ENCODE measurements at places on chromosomes 2 and 18.

- no peak for DNase-seq
These were observed 174.5 kb upstream of the MGAT5 start for GRCh38 chr2:134079373-134079772.

- peak; percentile 6 for DNase-seq
These were observed 34.1 kb upstream of the GNAL start for GRCh38 chr18:11654736-11655605.

DNA sequence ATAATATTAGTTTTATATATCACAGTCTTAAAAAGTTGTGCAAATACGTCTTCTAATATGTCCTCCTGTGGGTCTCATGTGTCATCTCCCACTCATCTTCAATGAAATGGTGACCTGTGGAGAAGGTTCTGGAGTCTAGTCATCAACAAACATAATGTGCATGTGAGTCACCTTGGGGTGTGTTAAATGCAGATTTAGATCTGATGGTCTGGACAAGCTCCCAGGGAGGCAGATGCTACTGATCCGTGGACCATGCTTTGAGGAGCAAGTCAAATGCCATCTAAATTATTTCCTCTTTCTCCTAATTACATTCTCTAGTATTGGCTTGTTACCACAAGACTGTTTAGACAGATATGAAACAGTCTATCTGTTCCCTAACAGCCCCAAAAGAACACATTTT, 210.9 kb downstream of the CD226 start:
- no peak for DNase-seq

- no peak for DNase-seq
These were observed 95.6 kb upstream of the LHCGR start for GRCh38 chr2:48851161-48851560.

- no peak for DNase-seq
These were observed 497.7 kb upstream of the LRATD1 start for GRCh38 chr2:14134771-14135170.

DNA sequence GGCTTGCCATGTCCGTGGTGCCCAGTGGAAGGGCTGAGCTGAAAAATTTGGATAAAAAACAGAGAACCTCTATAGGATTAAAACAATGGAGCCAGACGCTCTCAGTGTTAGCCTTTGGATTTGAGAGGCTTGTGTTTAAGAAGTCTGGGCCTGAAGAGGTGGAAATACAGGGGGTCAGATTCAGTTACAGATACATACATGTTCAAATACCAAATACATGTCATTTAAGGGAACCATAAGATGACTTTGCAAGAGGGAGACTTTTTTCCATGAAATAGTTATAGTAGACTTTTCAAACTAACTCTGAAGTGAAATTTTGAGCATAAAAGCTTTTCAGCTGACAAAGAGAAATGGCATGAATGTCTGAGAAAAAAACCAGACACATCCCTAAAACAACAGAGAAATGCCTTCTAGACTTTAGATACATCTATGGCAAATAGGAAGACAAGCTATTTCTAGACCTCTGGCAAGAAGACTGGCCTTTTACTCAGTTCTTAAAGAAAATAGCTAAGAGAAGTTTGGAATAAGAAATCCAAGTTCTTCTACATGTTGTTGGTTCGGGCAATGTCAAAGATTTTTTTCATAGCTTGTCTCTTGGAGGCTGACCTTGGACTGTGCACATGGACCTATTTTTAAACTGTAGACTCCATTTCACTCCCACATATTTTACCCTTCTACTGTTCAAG, 112.9 kb downstream of the LTBP1 start:
- DNase-seq, result no peak

DNA sequence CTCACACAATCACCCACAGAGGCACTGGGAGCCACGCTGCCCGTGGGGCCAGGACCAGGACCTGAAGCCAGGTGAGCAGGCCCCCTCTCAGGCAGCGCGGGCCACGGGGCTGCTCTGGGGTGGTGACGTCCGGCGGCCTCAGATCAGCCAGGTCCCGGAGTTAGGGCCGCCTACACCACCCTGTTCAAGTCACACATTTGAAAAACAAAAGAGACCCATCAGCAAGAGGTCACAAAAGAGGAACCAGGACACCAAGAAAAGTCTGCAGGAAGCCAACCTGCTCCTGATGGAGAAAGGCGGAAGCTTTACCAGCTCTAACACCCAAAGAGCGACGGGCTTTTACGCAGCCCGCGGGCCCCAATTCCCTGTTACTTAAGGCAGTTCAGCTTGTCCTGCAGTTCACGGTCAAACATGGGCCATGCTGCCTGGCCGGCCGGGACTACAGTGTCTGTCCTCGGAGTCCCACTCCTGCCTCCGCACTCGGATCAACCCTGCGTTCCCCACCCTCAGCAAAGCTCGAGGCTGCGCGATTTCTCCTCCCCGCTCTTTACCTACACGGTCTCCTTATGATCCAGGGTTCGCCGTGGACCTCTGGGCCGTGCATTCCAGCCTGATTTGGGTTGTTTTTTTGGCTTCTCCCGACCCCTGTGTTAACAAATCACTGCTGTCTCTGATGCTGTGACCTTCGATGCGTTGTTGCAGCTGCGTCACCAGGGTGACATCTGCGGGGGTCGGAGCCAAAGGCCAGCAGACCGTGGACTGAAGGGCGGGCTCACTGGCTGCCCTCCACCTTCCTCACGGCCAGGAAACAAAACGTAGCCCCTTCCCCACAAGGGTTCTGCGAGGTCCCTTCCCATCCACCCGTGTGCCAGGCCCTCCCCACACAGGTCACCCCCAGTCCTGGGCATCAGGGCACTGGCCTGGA, 31.0 kb downstream of the SNORC start:
- no peak for DNase-seq

DNA sequence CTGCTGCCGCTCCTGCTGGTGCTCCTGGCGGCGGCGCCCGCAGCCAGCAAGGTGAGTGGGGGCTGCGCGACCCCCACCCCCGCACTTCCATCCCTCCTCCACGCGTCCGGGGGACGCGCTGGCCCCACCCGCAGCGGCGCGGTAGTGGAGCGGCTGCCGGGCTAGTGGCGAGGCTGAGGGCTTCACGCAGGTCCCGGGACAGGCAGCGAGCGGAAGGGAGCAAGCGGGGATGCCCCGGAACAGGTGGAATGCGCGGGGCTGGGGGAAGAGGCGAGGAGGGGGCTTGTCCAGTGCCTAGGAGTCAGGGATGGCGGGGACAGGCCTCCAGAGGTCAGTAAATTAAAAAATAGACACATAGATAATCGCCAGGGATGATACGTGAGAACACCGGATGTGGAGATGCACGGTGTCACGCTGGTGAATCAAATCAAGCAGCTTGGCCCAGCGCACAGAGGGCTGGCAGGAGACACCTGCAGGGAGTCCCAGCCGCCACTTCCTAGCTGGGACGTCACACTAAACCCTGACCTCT, 403 bp downstream of the COL4A3 start:
- peak; percentile 8 for DNase-seq

DNA sequence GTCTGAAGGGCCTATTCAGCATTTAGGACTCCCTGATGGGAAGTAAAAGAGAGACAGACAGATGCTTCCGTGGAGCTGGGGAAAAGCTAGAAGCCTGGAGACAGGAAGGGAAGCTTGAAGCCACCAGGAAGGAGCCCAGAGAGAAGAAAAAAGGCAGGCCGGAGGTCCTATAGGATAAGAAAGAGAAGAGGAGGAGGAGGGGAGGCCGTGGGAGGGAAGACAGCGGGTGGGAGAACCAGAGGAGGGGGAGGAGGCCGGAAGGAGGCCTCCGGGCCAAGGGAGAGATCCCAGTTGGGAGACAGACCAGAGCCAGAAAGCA, 107.1 kb upstream of the PKDCC start:
- DNase-seq, result no peak

GRCh38 chr2:1350111-1350510, 63.2 kb upstream of the TPO start:
- DNase-seq, result no peak

DNA sequence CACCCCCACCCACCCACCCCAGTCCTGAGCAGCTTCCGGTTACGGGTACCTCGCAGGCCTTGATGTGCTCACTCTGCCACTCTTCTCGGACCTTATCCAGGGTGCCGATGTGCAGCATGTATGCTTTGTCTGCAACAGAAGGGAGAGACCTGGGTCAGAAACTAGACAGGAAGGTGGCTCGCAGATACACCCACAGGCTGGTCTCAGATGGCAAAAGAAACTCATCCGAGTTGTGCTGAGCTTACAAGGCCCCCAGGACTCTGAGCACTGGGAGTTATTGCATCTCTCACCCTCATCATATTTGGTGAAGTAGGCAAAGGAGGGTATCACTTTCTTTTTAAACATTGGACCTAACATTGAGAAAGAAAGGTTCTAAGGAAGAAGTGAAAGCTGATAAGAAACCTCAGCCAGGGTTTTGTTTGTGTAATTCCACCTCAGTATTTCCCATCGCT, 30.6 kb upstream of the EPG5 start:
- peak; percentile 63 for DNase-seq

DNA sequence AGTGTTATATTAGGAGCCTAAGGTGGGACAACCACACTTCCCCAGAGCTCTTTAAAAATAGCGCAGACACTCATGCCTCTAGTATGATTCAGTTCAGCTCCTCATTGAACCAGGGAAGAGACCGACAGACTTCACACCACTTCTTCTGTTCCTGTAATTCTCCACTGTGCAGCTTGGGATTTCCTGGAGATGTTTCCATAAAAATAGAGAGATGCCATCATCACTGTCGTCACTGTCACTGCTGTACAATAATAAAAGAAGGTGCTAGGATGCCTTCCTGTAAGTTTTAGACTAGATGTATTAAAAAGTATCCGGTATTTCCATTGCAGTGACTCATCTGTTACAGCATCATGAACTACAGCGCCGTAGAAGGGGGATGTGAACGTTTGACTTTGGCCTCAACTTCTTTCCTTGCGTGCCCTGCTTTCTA, 110.9 kb downstream of the FAM210A start:
- DNase-seq, result no peak

GRCh38 chr18:35088921-35089320, 47.7 kb downstream of the MAPRE2 start:
- no peak for DNase-seq

- DNase-seq, result no peak
These were observed 241.4 kb upstream of the KLHL14 start for GRCh38 chr18:33014060-33014796.
